ENCODE measurements at places on chromosomes 16 and 17.

DNA sequence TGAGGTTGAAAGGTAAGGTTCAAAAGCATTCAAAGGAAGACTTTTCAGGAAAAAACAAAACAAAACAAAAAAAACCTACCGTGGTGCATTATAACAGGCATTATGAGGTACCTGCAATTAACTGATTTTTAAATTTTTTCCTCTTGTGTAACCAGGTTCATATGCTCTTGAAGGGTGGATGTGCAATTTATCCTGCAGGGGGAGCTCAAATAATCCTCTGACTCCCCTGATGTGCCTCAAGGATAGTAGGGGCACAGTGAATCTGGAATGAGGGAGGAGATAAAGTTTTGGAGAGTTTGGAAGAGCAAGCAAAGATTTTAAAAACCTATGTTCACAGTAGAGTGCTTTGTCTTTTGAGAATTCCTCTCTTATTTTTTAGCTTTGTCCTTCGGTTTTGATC, 1349.4 kb downstream of the CDH8 start:
- no peak for DNase-seq

- DNase-seq = no peak
Observed at GRCh38 chr16:58467905-58468304, 32.0 kb upstream of the NDRG4 start.

DNA sequence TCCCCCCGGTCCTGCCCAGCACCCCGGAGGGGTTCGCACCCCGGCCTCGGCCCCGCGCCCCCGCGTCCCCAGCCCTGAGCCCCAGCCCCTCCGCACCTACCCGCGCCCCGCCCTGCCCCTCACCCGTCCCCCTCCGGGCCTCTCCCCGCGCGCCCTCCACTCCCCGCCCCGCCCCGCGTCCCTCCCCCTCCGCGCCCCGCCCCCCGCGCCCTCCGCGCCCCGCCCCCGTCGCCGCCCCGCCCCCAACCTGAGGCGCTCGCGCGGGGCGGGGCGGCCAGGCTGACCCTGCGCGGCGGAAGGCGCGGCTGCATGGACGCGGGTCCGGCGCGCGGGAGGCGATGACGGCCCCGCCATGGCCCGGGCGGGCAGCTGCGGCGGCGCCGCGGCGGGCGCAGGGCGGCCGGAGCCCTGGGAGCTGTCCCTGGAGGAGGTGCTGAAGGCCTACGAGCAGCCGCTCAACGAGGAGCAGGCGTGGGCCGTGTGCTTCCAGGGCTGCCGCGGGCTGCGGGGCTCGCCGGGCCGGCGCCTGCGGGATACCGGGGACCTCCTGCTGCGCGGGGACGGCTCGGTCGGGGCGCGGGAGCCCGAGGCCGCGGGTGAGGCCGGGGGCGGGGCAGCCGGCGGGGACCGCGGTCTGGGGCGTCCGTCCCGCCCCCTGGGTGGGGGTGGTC, at the start of gene SPIRE2:
SPIRE2 (plus strand) TSS at position 277 of the 671 bp plus-strand sequence; CDS start at position 353, 76 bp downstream.
- DNase-seq = no peak

DNA sequence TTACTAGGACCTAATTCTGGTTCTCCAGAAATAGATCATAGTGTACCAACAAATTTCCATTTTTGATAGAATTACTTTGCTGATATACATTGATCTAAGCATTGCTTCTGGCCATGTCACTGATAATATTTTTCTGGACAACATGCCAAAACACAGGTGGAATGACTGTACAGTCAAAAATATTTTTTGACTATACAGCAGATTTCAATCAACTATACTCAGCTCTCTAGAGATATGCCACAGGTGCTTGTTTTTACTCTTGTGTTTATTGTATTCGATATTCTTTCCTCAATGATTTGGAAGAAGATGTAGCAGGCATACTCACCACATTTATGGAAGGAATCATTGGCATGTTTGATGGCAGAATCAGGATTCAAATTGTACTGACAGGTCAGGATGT, 21.6 kb upstream of the TOX3 start:
- no peak for DNase-seq

GRCh38 chr16:69326172-69326873, 4.1 kb downstream of the PDF start:
- DNase-seq = no peak

- DNase-seq = no peak
Observed at GRCh38 chr16:1048442-1049112, 24.0 kb upstream of the SSTR5 start.

GRCh38 chr16:81945665-81946064, 65.6 kb downstream of the SDR42E1 start:
- DNase-seq = no peak

DNA sequence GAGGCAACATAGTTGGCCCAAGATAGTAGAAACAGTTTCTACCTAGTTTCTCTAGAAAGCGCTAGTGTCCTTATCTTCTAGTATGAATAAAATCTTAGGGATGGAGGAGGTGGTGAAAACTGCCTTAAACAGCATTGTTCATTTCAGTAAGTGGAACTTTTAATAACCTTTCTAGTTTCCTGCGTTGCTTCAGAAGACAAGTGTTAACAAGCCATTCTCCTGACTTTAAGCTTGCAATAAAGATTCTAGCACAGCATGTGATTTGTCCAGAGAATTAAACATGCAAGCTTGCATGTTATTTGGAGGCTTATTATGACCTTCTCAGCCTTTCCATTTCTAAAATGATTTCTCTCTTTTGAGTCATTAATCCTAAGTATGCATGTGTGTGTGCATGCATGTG, 72.3 kb downstream of the TANGO6 start:
- no peak for DNase-seq

DNA sequence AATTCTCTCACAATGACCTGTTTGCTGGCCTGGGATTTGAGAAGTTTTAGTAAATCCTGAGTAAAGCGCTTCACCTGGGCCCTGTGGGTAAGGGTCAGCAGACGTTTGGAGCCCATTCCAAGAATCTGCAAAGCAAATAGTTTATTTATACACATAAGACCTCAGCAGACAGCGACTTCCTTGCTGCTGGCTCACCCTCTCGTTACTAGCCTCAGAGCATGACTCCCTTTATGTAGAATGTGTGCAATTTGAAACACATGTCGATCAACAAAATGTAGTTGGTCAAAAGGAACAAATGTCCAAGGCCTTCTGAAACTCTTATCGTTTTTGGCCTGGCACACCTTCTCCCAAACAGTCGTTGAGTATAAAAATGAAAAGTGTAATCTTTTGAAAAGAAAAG, 31.3 kb downstream of the MARF1 start:
- no peak for DNase-seq

GRCh38 chr17:2363851-2364762, 26.8 kb downstream of the SGSM2 start:
- peak; percentile 48 for DNase-seq

- no peak for DNase-seq
Observed at GRCh38 chr16:1743376-1744337, 27.7 kb downstream of the NME3 start.

DNA sequence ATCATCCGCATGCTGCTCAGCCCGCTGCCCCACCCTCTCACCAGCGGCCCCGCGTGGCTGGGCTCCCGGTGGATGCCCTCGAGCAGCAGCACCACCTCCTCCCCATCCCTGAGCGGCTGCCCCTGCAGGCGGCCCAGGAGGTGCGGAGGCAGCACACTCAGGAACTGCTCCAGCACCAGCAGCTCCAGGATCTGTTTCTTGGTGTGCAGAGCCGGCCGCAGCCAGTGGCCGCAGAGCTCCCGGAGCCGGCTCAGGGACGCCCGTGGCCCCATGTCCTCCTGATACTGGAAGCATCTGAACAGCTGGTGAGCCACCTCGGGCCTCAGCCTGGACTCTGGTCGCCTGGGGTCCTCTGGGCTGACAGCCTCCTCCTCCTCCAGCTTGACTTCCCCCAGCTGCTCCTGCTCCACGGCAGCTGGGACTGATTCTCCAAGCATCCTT, 6.6 kb downstream of the ZSCAN10 start:
- no peak for DNase-seq

GRCh38 chr17:55533608-55534007, 22.4 kb upstream of the SMIM36 start:
- DNase-seq = no peak

DNA sequence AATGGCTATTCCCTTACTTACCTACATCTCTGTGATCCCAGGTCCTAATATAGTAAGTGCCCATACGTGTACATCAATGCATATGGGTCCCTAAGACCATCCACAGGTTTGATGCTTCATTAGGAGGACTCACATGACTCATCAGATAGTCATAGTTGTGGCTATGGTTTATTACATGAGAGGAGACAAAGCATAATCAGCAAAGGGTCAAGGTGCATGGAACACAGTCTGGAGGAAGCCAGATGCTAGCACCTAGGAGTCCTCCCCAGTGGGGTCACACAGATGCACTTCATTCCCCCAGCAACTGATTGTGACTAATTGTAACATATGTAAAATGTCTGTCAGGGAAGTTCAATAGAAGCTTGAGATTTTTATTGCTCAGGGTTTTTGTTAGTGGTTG, 42.8 kb downstream of the PHKB start:
- no peak for DNase-seq

- DNase-seq = no peak
Observed at GRCh38 chr17:80643326-80644099, 98.9 kb downstream of the RPTOR start.

- DNase-seq = no peak
Observed at GRCh38 chr16:61148930-61149329, 887.3 kb downstream of the CDH8 start.

- no peak for DNase-seq
Observed at GRCh38 chr16:66717112-66717675, 20.7 kb upstream of the CMTM4 start.

DNA sequence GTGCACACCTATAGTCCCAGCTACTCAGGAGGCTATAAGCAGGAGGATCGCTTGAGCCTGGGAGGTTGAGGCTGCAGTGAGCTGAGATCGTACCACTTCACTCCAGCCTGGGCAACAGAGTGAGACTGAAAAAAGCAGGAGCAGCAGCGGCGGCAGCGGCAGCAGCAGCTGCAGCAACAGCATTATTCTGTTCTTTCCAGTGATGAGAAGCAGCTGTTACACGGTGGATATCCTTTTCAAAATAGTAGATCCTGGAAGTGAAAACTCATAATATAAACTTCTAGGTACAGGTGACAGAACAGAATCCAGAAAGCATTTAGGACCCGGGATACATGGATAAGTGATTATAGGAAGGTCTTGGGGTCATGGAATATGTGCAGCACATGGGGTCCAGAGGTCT, 17.8 kb upstream of the HNF1B start:
- no peak for DNase-seq
